ENCODE measurements at places on chromosomes 2 and 18.

GRCh38 chr2:16005816-16006536, 65.6 kb downstream of the MYCN start:
- no peak for DNase-seq

DNA sequence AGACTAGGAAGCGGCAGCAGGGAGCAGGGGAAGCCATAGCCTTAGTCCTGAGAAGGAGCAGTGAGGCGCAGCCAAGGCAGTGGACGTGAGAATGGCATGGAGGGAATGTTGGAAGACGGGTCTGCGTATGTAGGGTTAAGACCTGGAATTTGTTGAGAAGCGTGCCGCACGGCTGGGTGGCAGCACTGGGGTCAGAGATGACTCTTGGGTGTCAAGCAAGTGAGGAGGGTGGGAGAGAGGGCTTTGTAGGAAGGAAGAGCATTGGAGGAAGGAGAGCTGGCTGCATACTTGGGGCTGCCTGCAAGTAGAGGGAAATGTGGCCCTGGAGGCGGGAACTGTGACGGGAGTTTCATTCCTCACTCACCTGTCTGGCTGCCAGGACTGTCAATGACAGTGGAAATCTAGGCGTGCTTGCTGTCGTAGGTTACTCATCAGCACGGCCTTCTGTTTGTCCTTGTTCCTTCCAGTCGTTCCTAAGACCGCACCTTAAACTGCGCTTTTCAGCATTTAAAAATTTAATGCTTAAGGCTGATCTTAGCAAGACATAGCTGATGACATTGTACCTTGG, 108.0 kb downstream of the ITGB1BP1 start:
- DNase-seq: no peak

GRCh38 chr2:3025261-3025660, 352.4 kb downstream of the EIPR1 start:
- no peak for DNase-seq

- no peak for DNase-seq
Measured at GRCh38 chr2:227057060-227057459, 106.9 kb downstream of the COL4A4 start.

DNA sequence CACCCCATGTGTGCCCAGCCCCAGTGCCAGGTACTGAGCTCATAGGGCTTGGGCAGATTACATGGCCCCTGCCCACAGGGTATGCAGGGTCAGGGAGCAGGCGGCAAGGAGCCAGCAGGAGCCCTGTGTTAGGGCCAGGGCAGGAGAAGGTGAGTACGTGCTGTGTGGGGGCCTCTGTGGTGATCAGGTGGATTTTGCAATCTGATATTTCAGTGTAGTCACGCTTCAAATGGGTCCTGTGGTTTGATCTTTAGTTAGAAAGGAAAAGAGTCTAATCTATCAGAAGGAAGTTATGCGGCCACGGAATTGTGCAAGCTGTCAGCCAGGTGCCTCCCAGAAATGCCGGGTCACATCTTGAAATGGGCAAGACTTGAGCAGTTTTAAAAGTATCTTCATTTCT, 13.9 kb downstream of the UBE2F start:
- DNase-seq: no peak

- DNase-seq: no peak
Measured at GRCh38 chr2:230939066-230939591, 14.1 kb upstream of the GPR55 start.

- DNase-seq: no peak
Measured at GRCh38 chr2:30034052-30034775, 112.6 kb upstream of the YPEL5 start.

DNA sequence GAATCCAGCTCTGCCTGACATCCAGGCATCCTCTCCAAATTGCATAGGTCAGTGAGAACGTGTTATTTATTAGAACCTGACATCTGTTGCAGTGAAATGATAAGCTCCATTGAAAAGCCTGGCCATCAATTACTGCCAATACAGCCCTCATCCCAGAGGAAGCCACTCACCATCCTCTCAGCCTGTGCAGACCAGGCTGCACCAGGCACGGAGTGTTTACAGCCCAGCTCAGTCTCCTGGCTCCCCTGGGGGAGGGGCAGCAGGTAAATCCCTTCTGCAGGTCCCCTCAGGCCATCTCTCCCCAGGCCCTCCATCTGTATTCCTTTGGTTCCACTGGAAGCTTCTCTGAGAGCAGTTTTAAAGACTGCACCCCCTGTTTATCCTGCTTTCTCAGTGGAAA, 82.6 kb upstream of the FOSL2 start:
- DNase-seq: no peak

DNA sequence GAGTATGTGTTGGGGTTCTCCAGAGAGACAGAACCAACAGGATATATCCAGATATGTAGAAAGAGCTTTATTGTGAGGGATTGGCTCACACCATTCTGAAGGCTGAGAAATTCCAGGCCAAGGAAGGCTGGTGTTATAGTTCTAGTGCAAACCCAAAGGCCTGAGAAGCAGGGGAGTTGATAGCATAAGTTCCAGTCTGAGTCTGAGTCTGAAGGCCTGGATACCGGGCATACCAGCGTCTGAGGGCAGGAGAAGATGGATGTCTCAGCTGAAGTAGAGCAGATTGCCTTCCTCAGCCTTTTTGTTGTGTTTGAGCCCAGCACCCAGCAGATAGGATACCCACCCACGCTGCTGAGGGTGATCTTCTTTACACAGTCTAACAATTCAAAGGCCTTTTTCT, 211.7 kb upstream of the RASGRP3 start:
- no peak for DNase-seq

DNA sequence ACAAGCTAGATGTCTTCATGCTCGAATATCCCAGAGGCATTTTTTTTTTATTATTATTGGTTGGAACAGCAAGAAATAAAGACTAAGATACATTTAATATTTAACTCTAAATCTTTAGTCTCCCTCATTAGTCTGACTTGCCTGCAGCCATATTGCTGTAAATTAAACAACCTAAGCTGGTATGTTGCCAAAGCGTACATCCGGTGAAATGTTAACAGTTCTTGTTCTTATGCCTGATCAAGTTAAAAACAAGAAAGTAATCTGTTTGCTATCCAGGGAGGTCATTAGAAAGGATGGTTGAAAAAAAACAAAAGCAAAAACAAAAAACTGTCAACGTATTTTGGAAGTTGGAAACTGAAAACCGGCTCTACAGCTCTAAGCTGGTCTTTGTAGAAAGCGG, 125.9 kb upstream of the NABP1 start:
- DNase-seq: no peak

GRCh38 chr2:189261431-189261841, 81.9 kb upstream of the COL5A2 start:
- DNase-seq: no peak

Data from GM10248 (cell line).